Stimulated activated CD4-positive, alpha-beta T cell treated with anti-CD3 and anti-CD28 coated beads, Interleukin-2, amount 100 ng/mL, for 48 hours (primary cell): ENCODE measurements at places on chromosomes 13 and 19.

- no peak for DNase-seq
These were observed 29.8 kb downstream of the NFIX start for GRCh38 chr19:13024951-13025697.

- peak; percentile 64 for DNase-seq
These were observed 12.1 kb upstream of the CEACAM8 start for GRCh38 chr19:42606660-42607351.

DNA sequence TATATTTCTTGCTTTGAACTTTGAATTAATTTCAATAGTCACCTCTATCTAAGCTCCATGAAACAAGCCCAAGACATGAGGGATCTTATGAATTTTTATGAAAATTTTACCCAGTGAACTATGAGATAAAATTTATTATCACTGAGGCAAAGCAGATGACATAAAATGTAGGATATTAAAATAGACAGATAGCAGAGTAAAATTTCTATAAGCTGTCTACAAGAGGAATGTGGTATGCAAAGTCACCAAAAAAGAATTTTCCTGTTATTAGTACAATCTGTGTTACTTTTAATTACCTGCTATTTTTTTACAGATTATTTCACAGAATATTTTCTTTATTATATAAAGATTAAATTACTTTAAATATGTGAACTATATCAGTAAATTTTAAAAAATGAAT is 2312.6 kb downstream of the PCDH9 start:
- DNase-seq = no peak

- no peak for DNase-seq
These were observed 33.2 kb downstream of the ZNF473 start for GRCh38 chr19:50059045-50059444.

- no peak for DNase-seq
These were observed 175.1 kb downstream of the ITGBL1 start for GRCh38 chr13:101627556-101627943.

- DNase-seq = no peak
These were observed 332 bp upstream of the SUPT20H start for GRCh38 chr13:37059848-37060192.

GRCh38 chr13:39486758-39487157 is 116.2 kb downstream of the LHFPL6 start:
- DNase-seq = no peak

- DNase-seq = no peak
These were observed 4.7 kb downstream of the IFT88 start for GRCh38 chr13:20571676-20572075.

GRCh38 chr19:30696514-30696913 is 324.3 kb downstream of the ZNF536 start:
- no peak for DNase-seq

DNA sequence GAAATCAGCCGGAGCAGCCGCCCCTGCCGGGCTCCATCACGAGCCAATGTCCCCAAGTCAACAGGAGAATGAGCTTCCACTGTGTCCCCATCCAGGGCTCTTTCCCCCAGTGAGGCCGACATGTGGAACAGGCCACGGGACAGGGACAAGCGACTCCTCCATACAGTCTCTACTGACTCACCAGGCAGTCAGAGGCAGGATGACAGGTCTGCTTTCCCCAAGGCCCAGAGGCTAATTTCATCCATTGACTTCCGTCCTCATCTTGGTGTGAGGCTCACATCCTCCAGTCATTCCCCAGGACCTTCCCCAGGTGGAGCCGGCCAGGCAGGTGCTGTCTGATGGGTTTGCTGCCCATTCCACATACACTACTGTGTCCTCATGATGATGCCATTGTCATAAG is 3.5 kb downstream of the CEACAM6 start:
- no peak for DNase-seq

DNA sequence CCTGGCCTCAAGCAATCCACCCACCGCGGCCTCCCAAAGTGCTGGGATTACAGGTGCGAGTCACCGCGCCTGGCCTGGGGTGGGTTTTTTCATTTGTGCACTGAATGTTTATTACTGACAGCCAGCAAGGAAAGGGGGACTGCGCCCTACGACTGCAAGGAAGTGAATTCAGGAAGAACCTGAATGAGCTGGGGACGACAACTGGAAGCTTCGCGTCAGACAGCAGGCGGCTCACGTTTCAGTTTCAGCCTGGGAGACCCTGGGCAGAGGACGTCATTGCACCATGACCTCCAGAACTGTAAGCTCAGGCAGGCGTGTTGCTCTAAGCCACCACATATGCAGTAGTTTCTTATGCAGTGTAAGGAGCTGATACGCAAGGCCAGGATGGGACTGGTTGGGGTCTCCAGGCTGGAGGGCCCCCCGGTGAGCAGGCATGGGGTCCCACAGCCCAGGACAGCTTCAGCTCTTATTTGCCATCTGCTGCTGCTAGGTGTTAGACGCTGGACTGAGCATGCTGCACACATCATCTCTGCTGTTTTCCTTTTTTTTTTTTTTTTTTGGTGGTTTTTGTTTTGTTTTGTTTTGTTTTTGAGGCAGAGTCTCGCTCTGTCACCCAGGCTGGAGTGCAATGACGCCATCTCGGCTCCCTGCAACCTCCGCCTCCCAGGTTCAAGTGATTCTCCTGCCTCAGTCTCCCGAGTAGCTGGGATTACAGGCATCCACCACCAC is 66.6 kb downstream of the GADD45B start:
- DNase-seq = no peak

DNA sequence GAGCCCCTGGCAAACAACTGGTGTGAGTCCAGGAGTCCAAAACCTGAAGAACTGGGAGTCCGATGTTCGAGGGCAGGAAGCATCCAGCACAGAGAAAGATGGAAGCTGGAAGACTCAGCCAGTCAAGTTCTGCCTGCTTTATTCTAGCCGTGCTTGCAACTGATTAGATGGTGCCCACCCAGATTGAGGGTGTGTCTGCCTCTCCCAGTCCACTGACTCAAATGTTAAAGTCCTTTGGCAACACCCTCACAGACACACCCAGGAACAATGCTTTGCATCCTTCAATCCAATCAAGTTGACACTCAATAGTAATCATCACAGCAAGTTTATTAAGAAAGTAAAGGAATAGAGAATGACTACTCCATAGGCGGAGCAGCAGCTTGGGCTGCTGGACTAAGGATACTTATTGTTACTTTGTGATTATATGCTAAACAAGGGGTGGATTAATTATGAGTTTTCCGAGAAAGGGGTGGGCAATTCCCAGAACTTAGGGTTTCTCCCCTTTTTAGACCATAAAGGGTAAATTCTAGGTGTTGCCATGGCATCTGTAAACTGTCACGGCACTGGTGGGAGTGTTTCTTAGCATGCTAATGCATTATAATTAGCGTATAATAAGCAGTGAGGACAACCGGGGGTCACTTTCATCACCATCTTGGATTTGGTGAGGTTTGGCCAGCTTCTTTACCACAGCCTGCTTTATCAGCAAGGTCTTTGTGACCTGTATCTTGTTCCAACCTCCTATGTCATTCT is 65.6 kb upstream of the KCTD15 start:
- DNase-seq = no peak

- DNase-seq = no peak
These were observed 19.9 kb downstream of the KDM4B start for GRCh38 chr19:4988770-4989251.

DNA sequence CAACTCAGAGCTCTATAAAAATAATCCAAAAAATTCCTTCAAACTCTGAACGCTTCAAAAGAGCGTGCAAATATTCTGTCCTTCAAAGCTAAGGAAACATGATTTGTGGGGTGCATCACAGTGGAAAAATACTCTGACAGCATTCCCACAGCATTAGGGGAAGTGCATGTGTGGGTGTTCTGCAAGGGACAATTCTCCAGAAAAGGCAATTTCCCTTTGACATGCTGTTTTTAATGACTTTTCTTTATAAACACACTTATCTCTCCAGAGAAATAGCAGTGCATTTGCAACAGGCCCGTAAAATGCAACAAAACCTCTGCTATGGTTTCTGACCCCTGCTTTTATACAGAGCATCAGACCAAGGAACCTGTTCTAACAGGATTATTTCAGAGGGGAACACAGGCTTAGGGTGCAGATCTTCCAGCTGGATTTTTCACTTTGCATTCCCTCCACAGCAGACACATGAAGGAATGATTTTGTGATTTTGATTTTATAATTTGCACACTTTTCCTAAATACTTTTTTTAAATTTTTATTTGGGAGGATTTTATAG is 42.6 kb downstream of the KL start:
- no peak for DNase-seq

DNA sequence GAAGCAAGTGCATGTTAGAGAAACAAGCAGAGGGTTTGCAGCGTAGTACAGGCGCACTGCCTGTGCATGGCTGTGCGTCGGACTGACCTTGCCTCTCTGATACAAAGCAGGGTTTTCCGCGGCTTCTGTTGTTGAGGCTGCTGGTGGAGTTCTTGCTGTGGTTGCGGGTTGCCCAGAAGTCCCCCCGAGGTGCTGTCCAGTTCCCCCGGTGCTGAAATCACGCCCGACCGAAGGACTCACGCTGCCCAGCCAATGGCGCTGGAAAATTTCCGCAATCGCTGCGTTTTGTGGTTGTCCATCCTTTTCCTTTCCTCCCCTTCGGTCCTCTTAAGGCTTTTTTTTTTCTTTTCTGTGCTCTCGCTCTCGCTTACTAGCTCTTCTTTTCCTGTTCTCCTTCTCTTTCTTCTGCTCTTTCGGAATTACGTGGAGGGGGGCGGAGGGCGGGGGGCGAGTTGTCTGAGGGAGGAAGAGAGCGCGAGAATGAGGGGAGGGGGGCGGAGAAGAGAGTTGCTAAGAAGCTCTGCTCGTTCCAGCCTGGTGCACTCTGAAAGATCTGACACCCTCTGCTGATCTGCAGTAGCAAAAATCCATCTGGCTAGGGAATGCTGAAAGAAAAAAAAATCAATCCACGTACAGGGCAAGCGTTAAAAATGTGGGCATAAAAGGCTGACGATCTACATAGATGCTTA is at the start of gene SLITRK1:
Gene SLITRK1 (minus strand): TSS at position 558 of the 689 bp plus-strand sequence. CDS start 967 bp downstream, outside the sequence.
- no peak for DNase-seq

DNA sequence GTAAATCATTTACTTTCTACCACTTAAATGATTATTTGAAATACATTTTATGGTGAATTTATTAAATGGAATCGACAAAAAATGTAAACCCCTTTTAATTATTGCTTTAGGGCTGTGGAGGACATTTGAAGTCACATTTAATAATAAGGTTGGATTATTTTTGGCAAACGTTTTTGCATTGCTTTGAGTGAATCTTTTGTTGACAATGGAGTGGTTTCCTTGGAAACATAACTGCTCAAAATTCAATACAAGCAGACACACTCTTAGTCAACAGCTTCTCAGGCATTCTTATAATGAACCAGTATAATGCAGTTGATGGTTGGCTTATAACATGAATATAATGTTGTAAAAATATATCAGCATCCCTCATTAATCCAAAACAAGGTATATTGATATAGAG is 104.7 kb downstream of the DCLK1 start:
- no peak for DNase-seq

GRCh38 chr13:48909056-48909389 is 66.7 kb upstream of the FNDC3A start:
- DNase-seq = no peak

DNA sequence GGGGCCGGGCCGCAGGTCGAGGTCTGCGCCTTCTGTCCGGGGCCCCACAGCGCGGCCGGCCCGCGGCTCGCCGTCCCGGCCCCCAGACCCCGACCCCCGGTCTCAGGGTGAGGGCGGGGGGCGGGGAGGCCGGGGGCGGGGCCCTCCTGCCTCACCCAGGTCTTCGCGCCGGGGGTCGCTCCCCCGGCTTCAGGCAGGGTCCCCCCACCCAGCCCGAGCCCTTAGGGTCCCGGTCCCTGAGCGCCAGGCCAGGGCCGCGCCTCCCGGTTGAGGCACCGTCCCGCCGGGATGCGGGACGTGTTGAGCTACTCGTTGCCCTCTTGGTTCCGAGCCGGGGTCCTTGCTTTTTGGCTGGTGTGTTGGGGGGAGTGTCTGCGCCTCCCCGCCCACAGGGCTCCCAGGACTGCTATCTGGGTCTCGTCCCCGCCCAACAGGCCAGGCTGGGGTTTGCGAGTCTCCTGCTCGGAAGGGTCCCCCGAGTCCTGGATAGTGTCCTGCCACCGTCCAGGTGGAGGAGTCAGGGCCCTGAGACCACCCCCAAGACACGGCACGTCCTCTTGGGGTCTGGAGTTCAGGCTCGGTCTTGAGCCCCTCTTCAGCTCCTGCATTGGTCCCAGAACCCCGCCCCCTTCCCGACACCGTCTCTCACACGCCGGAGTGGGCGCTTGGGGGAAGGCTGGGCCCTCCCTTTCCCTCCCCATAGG is 452 bp downstream of the PIAS4 start:
- DNase-seq = no peak

DNA sequence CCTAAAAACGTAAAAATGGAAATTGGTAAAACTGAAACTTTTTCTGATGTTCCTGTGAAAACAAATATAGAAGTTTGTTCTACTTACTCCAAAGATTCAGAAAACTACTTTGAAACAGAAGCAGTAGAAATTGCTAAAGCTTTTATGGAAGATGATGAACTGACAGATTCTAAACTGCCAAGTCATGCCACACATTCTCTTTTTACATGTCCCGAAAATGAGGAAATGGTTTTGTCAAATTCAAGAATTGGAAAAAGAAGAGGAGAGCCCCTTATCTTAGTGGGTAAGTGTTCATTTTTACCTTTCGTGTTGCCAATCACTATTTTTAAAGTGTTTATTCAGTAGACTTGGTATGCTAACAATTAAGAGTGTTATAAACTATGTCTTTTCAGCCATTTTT is 25.6 kb downstream of the BRCA2 start:
- no peak for DNase-seq

DNA sequence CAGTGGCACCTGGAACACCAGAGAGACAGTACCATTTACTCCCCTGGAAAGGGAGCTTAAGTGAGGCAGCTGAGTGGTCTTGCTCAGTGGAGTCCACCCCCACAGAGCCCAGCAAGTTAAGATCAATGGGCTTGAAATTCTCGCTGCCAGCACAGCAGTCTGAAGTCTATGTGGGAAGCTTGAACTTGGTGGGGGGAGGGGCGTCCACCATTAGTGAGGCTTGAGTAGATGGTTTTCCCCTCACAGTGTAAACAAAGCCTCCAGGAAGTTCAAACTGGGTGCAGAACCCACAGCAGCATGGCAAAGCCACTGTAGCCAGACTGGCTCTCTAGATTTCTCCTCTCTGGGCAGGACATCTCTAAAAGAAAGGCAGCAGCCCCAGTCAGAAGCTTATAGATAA is 30.3 kb upstream of the CEACAM4 start:
- DNase-seq = no peak

- no peak for DNase-seq
These were observed 18.0 kb upstream of the POP4 start for GRCh38 chr19:29588095-29588494.

DNA sequence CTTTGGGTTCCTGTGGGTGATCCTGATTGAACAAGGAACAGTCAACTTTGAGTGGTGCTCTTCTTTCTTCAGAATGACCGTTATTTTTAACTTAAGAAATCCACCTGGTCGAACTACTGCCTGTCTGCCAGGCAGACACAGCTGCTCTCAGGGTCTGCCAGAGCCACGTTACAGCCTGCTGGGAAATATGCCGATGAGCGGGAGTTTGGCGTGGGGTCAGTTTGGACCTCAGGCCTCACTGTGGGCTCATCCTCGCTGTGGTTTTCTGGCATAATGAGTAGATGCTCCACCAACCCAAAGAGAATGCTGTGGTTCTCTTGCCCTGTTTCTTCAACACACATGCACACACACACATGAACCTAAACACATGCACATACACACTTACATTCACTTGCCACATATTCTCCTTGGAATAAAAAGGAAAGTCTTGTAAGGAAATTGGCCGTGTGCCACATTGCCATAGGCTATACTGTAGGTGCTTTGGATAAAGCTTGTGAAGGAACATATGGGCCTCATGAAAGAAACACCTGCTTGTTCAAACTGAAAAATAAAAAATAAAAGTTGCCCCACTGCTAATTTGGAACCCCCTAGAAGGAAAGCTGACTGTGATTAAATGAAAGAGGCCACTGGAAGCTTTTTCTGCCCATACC is 598.7 kb upstream of the KLF12 start:
- no peak for DNase-seq
